ENCODE measurements at places on chromosomes 3 and 15.

GRCh38 chr3:126464997-126465396 lies 10.7 kb downstream of the ZXDC start:
- peak; percentile 11 for DNase-seq

DNA sequence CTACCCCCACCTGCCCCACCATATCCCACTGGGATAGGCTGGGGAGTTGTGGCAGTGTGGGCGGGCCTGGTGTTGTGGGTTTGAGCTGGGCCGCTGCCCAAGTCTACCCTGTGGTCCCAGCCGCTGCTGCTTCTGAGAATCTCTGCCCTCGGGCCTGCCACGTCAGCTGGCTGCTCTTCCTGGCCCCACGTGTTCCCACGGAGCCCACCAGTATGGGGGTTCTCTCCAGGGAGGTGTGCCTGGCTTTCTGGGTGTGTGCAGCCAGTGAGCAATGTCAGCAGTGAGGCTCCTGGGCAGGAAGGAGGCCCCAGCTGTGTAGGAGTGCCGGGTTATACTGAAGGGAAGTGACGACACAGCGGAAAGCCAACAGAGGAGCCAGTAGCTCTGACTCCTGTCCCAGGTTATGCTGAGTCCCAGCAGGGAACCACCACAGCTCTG lies 10.5 kb downstream of the GNAI2 start:
- DNase-seq, result peak; percentile 76

- no peak for DNase-seq
Measured at GRCh38 chr3:21216598-21216997, 534.4 kb downstream of the ZNF385D start.

GRCh38 chr15:36612063-36612788 lies 32.8 kb downstream of the CDIN1 start:
- no peak for DNase-seq

DNA sequence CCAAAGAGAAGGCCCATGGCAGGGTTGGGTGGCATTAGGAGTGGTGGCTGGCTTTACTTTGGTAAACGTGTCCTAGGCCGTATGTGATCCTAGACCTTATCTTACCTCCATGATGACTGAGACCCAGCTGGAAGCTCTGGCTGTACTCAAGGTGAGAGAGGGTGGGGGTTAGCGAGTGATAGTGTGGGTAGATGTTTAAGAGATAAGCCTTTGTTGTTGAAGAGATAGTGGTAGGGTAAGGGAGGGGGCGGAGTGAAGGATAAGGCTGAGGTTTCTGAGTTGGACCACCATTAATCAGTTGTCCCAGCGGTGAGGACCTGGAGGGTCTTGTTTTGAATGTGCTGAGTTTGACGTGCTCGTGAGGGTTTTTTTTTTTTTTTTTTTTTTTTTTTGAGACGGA lies 61.5 kb upstream of the ULK4 start:
- DNase-seq, result no peak

GRCh38 chr15:95994418-95994817 lies 336.1 kb upstream of the NR2F2 start:
- no peak for DNase-seq

DNA sequence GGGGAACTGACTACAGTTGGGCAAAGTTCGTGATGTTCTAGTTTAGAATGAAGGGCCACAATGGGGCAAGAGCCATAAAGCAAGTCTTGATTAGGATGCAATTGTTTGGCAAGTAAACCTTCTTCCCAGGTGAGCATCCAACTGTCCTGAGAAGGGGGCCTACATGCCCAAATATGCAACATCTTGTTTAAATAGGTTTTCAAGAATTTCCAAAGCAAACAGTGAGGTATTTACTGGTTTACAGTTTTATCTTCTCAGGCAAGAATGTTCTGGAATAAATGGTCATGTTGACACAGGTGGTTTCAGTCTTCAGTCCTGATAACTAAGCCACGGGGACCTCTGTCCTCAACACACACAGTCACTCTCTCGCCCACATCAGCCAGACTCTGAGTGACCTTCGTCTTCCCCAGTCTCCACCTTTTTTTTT lies 90.3 kb upstream of the FAM174B start:
- DNase-seq, result no peak

DNA sequence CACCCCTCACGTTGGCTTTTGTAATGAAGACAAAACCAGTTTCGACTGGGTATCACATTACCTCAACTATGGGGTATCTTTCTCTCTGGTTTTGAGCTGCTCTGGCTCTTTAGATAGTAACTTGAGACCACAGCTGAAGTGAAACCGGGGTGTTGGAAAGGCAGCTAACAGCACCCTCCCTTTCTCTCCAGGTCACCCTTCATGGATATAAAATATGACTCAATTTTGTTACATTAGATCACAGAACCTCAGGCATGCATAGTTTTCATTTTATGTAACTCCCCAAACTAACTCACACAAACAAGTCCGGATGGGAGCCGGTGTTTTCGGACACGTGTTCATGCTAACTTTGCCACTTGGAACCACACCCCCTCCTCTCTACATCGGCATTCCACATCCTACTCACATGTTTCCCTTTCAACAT lies 90.7 kb downstream of the NR2F2 start:
- DNase-seq, result no peak

GRCh38 chr15:69298697-69299441 lies at the start of gene PAQR5:
PAQR5 (plus strand) TSS chr15:69298912; CDS start chr15:69360081, 61,169 bp downstream.
- no peak for DNase-seq

GRCh38 chr3:143166376-143166775 lies 46.8 kb downstream of the CHST2 start:
- no peak for DNase-seq

DNA sequence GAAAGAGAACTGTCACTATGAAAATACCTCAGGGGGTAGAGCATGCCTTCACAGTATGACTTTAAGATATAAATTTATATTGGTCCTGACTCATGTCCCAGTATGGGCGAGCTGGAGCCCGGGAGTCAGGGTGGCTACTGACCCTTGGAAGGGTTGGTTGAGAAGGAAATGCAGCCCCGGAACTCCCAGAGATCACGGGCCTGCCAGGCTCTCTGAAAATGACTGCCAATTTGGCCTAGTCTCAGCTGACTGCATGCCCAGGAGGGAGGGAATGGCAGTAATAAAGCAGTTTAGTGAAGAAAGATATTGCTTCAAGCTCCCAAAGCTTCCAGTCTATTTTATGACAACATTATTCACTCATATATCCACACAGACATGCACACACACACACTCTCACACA lies 299.0 kb downstream of the NR2F2 start:
- DNase-seq, result no peak

DNA sequence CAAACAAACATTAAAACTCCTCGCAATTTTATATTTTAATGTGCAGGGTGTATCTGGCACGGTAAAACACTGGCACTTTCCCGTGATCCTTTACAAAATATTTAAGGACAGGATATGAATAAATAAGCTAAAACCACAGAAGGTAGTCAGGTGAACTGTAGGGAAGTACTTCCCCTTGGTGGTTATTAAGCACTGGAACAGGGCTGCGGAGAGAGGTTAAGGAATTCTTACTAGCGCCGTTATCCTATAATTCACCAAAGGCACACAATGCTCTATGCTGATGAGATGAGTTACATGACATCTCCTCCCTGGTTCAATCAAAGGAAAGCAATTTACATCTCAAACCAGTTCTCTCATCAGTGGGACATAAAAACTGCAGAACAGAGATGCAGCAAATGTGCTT lies 289.8 kb downstream of the ZBTB20 start:
- DNase-seq, result no peak

DNA sequence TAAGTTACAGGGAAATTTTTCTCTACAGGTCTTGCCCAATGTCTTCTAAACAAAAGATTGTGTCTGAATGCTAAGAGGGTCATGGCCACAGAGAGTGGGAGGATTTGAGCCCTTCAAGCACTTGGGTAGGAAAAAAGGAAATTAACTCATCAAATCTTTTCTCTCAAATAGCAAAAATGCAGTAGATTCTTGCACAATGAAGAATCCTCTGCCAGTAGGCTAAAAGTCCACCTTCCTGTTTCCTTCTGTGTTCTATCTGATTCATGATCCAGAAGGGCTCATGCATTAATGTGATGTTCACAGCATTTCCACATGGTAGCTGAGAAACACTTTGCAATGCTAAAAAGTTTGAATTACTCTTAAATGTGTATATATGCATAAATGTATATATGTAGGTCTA lies 177.1 kb downstream of the CD47 start:
- no peak for DNase-seq

GRCh38 chr3:123104550-123104949 lies 37.7 kb downstream of the PDIA5 start:
- DNase-seq, result no peak

DNA sequence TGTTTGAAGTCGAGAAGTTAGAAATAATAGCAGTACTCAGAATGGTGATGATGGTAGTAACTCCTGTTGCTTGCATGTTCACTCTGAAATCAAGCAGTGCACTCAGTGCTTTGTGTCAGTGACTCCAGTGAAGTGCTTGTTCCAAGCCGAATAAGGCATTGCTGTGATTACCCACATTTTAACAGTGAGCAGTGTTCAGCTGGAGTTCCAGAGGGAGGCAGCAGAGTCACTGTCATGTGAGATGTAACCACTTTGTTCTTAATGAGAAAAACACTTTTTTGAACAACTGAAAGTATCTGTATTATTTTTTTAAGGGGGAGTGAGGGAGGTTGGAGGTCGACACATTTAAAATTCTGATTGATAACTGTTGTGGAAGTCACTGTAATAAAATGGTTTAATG lies 3.7 kb downstream of the MDFIC2 start:
- DNase-seq, result no peak

GRCh38 chr3:120081719-120082118 lies 12.5 kb downstream of the GSK3B start:
- no peak for DNase-seq

DNA sequence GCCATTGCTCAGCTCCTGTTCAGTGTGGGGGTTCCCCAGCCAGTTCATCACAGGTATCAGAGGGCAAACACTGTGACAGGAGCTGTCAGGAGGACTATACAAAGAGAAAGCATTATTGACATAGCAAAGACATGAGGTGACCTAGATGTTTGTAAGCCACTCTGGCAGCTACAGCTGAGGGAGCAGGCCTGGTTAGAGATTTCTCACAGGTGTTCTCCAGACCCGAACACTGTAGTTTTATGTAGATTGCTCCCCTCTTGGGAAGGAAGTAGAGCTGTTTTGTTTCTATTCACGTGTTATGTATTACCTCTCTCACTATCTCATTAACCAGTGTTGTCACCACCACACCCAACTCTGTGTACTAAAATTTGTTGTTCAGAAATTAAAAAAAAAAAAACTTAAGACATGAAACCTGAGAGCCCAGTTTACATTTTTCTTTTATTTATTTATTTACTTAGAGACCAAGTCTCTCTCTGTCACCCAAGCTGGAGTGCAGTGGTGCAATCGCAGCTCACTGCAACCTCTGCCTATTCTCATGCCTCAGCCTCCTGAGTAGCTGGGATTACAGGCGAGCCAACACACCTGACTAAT lies 123.7 kb downstream of the RBPMS2 start:
- peak; percentile 41 for DNase-seq

DNA sequence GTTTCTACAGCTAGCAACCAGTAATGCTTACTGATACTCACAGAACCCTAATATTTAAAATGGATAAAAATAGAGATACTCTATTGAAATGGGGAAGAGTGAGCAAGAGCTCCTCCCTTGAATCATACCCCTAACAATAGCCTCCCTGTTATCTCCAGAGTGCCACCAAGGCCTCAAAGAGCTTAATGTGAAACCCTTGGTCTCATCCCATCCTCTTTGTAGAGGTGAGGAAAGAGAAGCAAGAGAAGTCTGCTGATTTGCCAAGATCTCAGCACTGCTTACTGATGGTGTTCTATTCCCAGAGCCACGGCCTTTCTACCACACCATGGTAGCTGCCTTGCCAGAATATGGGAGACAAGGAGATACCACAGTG lies 463.4 kb upstream of the PROK2 start:
- DNase-seq, result no peak

DNA sequence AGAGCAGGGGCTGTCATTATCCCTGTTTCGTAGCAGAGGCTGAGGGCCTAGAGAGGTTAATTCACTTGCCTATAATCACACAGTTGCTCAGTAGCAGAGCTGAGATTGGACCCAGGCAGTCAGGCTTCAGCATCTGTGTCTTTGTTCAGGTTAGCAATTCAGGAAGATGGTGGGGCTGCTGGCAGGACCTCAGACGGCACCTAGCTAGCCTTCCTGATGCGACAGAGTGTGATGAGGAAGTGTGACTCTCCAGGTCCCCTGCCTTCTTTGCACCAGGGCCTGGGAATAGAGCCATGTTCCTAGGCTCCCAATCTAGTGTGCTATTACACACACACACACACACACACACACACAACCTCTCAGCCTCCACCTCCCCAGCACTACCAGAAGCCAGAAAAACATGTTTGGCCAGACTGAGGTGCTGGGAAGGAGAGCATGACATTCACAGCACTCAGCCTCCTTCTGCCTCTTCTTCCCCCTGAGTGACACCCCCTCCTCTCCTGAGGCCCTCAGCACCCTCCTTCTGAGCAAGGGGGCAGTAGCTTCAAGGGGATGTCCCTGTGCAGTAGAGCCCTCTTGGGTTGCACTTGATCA lies 88.9 kb downstream of the TLE3 start:
- no peak for DNase-seq

DNA sequence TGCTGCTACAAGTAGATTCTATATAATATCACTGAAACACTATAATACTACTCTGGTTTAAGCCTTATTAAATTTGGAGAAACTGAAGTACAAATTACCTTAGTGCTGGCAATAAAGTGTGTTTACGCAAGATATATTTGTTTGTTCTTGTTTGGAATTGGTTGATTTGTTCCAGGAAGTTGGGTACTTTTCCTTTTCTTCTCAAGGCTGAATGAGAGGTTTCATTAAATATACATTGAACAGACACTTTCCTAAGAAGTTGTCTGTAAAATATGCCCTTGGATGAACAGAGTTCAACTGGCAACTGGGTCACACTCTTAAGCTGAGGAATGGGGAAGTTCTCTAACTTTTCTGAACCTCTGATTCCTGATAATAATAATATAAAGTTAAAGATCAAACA lies 542.1 kb upstream of the NAALADL2 start:
- DNase-seq, result no peak

- DNase-seq, result no peak
Measured at GRCh38 chr3:127539366-127540060, 51.0 kb downstream of the TPRA1 start.

DNA sequence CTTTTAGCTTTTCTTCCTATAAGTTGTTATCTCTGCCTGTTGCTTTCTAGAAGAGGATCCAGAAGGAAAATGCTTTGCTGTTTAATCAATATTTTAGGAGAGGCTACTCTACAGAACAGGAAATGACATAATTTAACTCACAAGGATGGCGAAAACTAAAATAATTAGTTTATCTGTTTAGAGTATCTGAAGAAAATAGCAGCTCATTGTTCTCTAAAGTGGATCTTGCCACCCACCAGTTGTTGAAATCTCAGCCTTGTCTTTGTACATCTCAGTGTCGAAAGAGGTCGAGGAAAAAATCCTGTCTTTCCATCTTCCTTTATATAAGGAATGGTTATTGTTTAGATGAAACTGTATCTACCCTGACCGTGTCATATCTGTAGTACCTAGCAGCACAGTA lies 126.6 kb downstream of the ZNF609 start:
- DNase-seq, result no peak

DNA sequence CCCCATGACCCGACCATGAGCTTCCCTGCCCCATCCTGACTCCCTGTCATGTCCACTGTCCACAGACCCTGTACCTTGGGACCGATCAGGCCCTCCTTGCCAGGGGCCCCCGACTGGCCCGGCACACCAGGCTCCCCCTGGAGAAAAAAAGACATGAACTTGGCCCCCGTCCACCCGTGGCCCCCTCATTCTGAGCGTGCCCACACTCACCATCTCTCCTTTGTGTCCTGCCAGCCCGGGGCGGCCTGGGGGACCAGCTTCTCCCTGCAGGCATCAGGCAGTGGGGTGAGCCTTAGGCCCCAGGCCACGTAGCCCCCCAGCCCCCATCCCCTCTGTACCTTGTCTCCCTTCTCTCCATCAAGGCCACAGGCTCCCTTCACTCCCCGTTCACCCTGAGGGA lies 3.9 kb upstream of the UCN2 start:
- no peak for DNase-seq

Data from activated T-cell treated with anti-CD3 and anti-CD28 coated beads, Interleukin-2, amount 50 U/mL, for 1 hour (primary cell).